H7 (cell line): ENCODE measurements at places on chromosomes 3 and 15.

DNA sequence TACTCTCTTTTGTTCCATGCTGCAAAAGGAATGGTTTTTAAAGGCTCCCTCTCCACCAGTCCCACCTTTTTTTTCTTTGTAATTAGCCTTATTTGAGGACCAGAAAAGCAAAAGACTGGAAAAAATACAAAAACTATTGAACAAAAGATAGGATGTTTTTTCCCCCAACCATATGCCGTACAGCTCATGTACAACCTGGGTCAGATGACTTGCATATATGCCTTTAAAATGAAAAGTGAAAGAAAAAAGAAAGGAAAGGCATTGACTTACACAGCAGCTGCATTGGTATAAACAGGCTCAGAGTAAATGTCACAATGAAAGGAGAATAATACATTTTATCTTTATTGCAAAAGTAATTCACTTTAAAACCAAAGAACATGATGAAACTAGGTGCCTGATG is 69.5 kb upstream of the CMC1 start:
- DNase-seq: no peak

- DNase-seq: peak; percentile 80
Observed at GRCh38 chr15:65791335-65792137, 557 bp downstream of the DENND4A start.

- DNase-seq: no peak
Observed at GRCh38 chr3:106296062-106296461, 427.2 kb upstream of the CBLB start.

DNA sequence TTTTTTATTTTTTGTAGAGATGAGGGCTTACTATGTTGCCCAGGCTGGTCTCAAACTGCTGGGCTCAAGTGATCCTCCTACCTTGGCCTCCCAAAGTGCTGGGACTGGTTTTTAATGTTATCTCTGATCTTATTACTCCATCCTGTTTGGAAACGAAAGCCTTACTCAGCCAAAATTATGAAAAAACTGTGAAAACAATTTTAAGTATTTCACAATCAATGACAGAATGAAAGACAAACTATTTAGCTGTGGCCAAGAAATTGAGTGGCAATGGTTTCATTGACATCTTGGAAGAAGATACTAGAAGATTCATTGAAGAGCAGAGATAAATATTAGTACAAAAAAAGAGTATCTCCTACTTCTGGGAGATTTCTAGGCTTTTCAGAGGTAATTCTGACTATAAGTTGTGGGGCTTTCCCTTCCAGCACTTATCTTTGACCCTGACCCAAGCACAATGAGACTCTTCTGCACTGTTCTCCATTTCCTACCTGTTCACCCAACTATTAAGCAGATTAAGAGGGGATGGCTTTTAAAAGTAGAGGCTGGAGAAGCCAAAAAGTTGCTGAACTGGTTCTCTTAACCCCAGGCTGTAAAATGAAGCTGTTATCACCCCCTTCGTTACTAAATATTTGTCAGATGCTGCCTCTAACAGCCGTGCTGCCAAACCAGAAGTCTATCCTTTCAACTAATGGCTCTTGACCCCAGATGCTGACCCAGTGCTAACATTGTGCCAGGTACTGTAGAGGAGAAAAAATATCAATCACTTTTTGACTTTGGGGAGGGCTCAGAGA is 14.2 kb upstream of the SLC25A36 start:
- DNase-seq: no peak

- no peak for DNase-seq
Observed at GRCh38 chr3:38049358-38050126, 10.5 kb downstream of the DLEC1 start.

DNA sequence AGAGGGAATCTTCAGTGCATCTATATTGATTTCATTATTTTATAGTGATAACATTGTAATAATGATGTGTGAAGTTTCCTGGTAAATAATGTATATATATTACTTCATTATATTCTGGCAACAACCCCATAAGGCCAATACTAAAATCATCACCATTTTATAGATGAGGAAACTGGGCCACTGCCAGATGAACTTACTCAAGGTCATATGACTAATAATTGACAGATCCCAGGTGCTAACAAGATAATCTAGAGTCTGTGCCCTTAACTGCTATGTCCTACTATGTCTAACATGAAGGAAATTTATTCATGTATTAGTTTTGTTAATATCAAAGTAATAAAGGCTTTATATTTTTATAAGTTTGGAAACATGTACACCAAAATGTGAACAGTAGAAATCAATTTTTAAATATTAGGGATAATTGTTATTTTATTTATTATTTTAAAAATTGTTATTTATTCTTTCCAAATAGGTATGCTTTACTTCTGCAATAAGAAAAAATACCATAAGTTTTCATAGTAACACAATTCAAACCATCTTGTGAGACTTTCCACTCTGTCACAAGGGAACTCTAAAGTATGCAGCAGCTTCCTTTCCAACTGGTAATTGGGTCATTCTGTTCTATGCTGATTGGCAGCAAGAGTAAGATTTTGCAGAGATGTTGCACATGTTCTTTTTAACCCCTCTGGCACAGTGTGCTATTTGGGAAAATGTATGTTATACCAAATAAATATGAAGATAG is 90.8 kb upstream of the CMC1 start:
- DNase-seq: no peak

- DNase-seq: no peak
Observed at GRCh38 chr15:38300395-38300794, 47.8 kb downstream of the SPRED1 start.

DNA sequence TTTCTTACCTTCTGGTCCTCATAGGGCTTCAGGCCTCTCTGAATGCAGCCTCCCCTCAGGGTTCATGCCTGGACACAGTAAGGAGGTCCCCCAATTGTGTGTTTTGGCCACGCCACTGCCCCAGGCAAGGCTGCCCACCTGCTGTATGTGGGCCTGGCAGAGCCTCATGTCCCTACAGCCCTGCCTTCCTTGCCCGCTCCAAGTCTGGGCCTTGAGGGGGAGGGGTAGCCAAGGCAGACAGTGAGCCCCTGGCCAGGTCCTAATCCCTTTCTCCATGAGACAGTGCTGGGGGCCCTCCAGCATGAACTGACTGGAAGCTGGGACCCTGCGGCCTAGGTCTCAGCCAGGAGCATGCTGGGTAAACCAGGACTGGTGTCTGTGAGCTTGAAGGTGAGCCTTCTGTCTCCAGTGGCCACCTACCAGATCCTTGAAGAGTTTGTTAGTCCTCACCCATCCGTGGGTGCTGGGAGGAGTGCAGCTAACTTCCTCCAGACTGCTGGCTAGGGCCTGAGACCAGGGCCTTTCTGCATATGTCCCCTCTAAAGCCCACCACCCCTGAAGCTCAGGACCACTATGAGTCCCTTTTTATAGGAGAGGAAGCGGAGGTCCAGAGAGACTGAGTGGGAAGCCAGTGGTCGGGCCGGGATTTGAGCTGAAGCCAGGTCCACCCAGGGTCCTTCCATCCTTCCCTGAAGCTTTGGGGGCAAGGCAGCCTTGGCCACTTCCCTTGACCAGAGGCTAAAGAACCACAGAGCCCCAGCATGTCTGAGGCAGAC is 8.7 kb downstream of the ZBTB47 start:
- no peak for DNase-seq

- DNase-seq: no peak
Observed at GRCh38 chr15:82567661-82568060, 27.4 kb upstream of the RPS17 start.

DNA sequence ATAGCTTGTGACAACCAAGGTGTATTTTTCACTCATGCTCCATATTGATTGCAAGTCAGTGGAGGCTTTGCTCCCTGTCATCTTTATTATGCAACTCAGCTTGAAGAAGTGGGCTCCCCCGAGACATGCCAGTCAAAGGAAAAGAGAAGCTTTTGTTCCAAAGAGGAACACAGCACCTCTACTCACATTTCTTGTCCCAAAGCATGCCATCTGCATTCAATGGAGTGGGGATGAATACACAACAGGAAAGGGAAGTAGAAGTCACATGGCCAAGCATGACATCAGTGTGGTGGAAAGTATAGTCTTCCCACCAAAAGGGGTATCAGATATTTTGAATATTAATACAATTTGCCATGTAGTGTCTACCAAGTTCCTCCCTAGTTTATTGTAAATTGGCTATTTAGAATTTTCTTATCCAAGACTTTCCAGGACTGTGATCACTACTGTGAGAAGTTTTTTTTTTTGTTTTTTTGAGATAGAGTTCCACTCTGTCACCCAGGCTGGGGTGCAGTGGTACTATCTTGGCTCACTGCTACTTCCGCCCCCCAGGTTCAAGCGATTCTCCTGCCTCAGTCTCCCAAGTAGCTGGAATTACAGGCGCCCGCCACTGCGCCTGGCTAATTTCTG is 114.5 kb downstream of the GMPS start:
- no peak for DNase-seq

DNA sequence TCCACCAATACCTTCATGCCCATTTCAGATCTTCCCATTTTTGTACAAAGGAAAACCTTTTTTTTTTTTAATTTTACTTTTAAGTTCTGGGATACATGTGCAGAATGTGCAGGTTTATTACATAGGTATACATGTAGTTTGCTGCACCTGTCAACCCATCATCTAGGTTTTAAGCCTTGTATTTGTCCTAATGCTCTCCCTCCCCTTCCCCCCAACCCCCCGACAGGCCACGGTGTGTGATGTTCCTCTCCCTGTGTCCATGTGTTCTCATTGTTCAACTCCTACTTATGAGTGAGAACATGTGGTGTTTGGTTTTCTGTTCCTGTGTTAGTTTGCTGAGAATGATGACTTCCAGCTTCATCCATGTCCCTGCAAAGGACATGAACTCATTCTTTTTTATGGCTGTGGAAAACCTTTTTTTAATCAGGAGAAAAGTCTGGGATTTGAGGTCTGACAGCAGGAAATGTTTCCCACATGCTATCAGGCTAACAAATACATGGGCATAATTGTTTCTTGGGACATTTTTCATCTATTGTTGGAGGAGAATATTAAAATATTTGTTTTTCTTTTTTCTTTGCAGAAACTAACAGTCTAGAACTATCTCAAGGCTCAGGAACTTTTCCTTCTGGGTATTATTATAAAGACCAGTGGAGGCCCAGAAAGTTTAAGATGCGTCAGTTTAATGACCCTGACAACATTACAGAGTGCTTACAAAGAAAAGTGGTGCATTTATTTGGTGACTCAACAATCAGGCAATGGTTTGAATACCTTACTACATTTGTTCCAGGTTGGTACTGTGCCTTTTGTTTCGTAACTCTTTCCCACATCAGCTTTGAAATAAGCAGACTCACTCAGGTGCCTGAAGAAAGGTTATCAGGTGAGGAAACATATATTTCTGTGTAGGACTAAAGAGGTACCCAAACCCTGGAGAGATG is 32.8 kb upstream of the NFKBIZ start:
- DNase-seq: no peak
